ENCODE measurements at places on chromosomes 5 and 9.

DNA sequence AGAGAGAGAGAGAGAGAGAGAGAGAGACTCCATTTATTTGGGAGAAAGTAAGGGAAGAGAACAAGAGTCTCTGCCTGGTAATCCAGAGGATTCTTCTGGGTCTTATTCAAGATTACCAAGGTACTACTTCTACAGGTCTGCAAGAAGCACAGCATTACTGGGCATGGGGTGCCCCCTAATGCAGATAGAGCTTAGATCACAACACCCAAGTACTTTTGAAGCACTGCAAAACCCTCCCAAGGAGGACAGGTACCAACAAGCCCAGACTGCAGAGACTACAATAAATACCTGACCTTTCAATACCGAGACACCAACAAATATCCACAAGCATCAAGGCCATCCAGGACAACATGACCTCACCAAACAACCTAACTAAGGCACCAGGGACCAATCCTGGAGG is 94.7 kb upstream of the PHF24 start:
- no peak overlapping the region for H3K27ac ChIP-seq
- H3K4me1 ChIP-seq, result no peaks in the 10 kb centered on the region
- DNase-seq, result no peak
- no peak overlapping the region for H3K4me3 ChIP-seq
- H3K36me3 ChIP-seq, result no peaks in the 10 kb centered on the region

- H3K27ac ChIP-seq, result no peak overlapping the region
- H3K4me1 ChIP-seq, result no peaks in the 10 kb centered on the region
- no peak for DNase-seq
- no peaks in the 10 kb centered on the region for H3K27me3 ChIP-seq
- H3K36me3 ChIP-seq, result no peaks in the 10 kb centered on the region
These were observed 150.5 kb upstream of the CDKN2B start for GRCh38 chr9:22159586-22159985.

- no peaks in the 10 kb centered on the region for H3K4me1 ChIP-seq
- H3K27me3 ChIP-seq, result peaks cover 13% of the 10 kb centered on the region
- no peak overlapping the region for H3K4me3 ChIP-seq
- no peak overlapping the region for H3K27ac ChIP-seq
- DNase-seq, result no peak
These were observed 11.5 kb upstream of the AGPAT2 start for GRCh38 chr9:136698635-136699246.

DNA sequence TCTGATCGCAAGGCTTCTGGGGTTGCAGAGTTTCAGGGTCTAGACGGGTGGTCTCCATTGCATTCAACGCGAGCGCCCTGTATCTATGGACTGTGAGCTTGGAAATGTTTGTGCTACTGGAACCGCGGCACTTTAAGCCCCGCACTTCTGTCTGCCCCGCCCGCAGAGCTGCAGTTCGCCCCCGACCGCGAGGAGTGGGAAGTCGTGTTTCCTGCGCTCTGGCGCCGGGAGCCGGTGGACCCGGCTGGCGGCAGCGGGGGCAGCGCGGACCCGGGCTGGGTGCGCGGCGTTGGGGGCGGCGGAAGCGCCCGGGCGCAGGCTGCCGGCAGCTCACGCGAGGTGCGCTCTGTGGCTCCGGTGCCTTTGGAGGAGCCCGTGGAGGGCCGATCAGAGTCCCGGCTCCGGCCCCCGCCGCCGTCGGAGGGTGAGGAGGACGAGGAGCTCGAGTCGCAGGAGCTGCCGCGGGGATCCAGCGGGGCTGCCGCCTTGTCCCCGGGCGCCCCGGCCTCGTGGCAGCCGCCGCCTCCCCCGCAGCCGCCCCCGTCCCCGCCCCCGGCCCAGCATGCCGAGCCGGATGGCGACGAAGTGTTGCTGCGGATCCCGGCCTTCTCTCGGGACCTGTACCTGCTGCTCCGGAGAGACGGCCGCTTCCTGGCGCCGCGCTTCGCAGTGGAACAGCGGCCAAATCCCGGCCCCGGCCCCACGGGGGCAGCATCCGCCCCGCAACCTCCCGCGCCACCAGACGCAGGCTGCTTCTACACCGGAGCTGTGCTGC is 1.0 kb downstream of the ADAMTS19 start:
- H3K36me3 ChIP-seq, result no peaks in the 10 kb centered on the region
- no peak overlapping the region for H3K4me3 ChIP-seq
- H3K27me3 ChIP-seq, result peaks cover 19% of the 10 kb centered on the region
- DNase-seq, result no peak
- H3K27ac ChIP-seq, result peak overlapping the region; percentile 52

- H3K4me1 ChIP-seq, result no peaks in the 10 kb centered on the region
- no peaks in the 10 kb centered on the region for H3K36me3 ChIP-seq
- H3K27ac ChIP-seq, result no peak overlapping the region
- H3K4me3 ChIP-seq, result no peak overlapping the region
- no peak for DNase-seq
- no peaks in the 10 kb centered on the region for H3K27me3 ChIP-seq
These were observed 41.6 kb upstream of the FBN2 start for GRCh38 chr5:128579639-128580038.

GRCh38 chr9:137853392-137853995 is 24.1 kb upstream of the CACNA1B start:
- no peaks in the 10 kb centered on the region for H3K4me1 ChIP-seq
- no peak for DNase-seq
- H3K27me3 ChIP-seq, result no peaks in the 10 kb centered on the region
- no peak overlapping the region for H3K4me3 ChIP-seq
- H3K27ac ChIP-seq, result no peak overlapping the region

- H3K4me3 ChIP-seq, result no peak overlapping the region
- no peaks in the 10 kb centered on the region for H3K4me1 ChIP-seq
- H3K27me3 ChIP-seq, result no peaks in the 10 kb centered on the region
- no peaks in the 10 kb centered on the region for H3K36me3 ChIP-seq
These were observed 400.1 kb upstream of the PCSK5 start for GRCh38 chr9:75490326-75490725.

DNA sequence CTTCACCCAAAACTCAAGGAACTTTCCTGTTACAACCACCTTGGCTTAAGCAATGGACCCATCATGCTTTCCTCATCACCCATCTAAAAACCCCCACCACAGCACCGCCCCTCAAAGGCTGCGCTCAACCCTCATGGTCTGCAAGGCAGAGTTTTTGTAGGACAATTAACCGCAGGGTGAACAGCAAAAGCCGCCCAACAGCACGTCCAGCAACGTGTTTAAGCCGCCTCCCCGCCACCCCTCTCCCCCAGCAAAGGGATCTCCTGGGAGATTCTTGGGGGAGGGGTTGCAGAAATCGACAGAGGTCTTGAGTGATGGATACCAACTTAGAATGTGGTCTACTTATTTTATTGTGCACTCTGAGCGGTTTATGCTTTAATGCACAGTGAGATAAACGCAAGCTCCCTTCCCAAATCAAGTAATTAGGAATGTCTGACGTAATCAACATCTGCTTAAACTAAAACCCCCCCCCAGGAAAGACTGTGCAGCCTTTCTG is 1.9 kb downstream of the ROR2 start:
- DNase-seq, result no peak
- no peak overlapping the region for H3K4me3 ChIP-seq
- no peaks in the 10 kb centered on the region for H3K36me3 ChIP-seq
- H3K4me1 ChIP-seq, result peaks cover 29% of the 10 kb centered on the region
- H3K27ac ChIP-seq, result peak overlapping the region; percentile 73

DNA sequence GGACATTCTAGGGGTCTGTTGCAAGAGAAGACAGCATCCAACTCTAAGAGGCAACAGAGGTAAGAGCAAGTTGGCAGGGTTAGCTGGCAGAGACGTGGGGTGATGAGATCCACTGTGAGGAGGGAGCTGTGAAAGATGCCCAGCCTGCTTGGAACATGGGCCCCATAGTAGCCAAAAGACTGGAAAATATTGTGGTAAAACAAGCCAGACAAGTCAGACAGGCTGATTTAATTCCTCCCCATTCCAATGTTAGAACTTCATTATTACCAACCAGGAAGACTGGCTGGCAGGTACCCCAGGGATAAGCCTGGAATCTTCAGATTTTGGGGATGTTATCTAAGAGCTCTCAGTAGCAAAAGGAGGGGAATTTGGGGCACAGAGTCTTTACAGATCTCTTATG is 181.3 kb downstream of the SEC61B start:
- no peaks in the 10 kb centered on the region for H3K27me3 ChIP-seq
- no peaks in the 10 kb centered on the region for H3K4me1 ChIP-seq
- H3K4me3 ChIP-seq, result no peak overlapping the region
- H3K36me3 ChIP-seq, result no peaks in the 10 kb centered on the region
- DNase-seq, result no peak
- H3K27ac ChIP-seq, result no peak overlapping the region

GRCh38 chr5:102591650-102592049 is 92.8 kb upstream of the SLCO6A1 start:
- H3K4me3 ChIP-seq, result no peak overlapping the region
- H3K27ac ChIP-seq, result no peak overlapping the region
- no peak for DNase-seq

GRCh38 chr5:77272206-77272605 is 61.7 kb downstream of the PDE8B start:
- no peaks in the 10 kb centered on the region for H3K36me3 ChIP-seq
- no peaks in the 10 kb centered on the region for H3K4me1 ChIP-seq
- no peak overlapping the region for H3K4me3 ChIP-seq
- no peak overlapping the region for H3K27ac ChIP-seq
- H3K27me3 ChIP-seq, result no peaks in the 10 kb centered on the region
- DNase-seq, result no peak

- peaks cover 24% of the 10 kb centered on the region for H3K36me3 ChIP-seq
- H3K4me1 ChIP-seq, result no peaks in the 10 kb centered on the region
- H3K27ac ChIP-seq, result no peak overlapping the region
- DNase-seq, result no peak
- H3K27me3 ChIP-seq, result no peaks in the 10 kb centered on the region
- H3K4me3 ChIP-seq, result no peak overlapping the region
These were observed 9.9 kb downstream of the SEPTIN8 start for GRCh38 chr5:132767150-132767549.

GRCh38 chr9:97660847-97661246 is 27.2 kb downstream of the NCBP1 start:
- H3K4me1 ChIP-seq, result no peaks in the 10 kb centered on the region
- no peak overlapping the region for H3K27ac ChIP-seq
- no peak overlapping the region for H3K4me3 ChIP-seq
- H3K27me3 ChIP-seq, result no peaks in the 10 kb centered on the region
- no peak for DNase-seq
- no peaks in the 10 kb centered on the region for H3K36me3 ChIP-seq

DNA sequence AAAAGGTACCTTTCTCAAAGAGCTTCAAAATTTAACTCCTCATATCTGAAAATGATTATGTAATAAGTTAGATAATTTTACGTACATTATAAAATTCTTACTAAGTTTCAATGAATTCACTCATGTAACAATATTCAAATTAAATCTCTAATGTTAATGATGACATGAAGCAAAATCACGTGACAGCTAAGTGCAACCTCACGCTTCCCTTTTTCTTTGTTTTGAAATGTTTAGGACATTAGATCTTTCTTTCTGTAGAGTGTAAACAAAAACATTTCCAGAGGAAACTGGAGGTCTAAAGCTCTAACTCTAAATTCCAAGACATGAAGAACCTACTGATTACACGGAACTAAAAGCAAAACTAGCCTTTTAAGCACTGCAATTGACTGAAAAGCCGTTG is 227.3 kb upstream of the TBCA start:
- H3K4me1 ChIP-seq, result no peaks in the 10 kb centered on the region
- H3K27ac ChIP-seq, result no peak overlapping the region
- no peaks in the 10 kb centered on the region for H3K36me3 ChIP-seq
- no peak for DNase-seq

DNA sequence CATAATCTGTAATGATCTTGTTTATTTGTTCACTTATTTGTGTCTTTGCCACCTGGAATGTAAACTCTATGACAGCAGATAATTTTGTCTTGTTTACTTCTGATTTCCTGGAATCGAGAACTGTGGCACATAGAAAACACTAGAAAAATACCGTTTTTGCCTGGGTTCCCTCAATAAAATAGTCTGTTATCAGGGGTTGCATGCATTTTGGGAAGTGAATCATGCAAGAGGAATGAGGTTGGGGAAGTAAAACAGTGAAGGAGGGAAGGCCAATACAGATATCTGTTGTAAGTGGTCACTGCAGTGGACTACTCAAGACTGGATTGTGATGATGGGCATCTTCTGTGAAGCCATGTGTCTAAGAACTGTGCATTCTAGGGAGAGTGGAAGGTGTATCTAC is 45.2 kb upstream of the IL6ST start:
- H3K4me3 ChIP-seq, result no peak overlapping the region
- peak overlapping the region; percentile 47 for H3K27ac ChIP-seq
- no peak for DNase-seq

DNA sequence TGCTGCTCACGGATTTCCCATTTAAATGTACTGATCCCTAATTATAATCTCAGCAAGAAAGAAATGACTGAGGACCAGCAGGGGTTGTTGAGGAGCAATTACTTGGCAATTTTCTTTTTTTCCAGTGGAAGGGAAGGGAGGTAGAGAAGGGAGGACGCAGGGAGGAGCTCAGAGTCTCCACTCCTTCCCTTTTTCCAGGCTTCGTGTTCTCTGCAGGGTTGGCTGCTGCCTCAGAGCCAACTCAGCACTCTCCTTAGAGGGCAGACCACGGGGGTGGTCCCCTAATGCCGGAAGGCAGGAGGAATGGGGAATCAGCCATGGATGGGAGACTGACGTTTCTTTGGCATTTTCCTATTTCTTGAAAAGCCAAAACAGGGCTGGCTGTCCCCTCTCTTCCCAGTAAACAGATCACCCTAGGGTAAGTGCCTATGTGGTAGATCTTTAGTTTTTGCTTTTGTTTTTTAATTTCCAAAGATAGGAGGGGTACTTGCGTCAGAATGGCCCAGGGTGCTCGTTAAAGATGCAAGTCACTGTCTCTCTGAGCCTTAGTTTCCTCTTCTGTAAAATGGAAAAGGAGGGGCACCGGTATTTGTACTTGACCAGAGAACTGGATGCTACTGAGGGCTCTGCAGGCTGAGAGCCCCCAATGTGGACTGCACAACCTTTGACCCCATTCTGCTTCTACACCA is 39.6 kb upstream of the LCP2 start:
- no peaks in the 10 kb centered on the region for H3K27me3 ChIP-seq
- H3K36me3 ChIP-seq, result no peaks in the 10 kb centered on the region
- H3K4me3 ChIP-seq, result no peak overlapping the region
- no peaks in the 10 kb centered on the region for H3K4me1 ChIP-seq
- no peak overlapping the region for H3K27ac ChIP-seq

DNA sequence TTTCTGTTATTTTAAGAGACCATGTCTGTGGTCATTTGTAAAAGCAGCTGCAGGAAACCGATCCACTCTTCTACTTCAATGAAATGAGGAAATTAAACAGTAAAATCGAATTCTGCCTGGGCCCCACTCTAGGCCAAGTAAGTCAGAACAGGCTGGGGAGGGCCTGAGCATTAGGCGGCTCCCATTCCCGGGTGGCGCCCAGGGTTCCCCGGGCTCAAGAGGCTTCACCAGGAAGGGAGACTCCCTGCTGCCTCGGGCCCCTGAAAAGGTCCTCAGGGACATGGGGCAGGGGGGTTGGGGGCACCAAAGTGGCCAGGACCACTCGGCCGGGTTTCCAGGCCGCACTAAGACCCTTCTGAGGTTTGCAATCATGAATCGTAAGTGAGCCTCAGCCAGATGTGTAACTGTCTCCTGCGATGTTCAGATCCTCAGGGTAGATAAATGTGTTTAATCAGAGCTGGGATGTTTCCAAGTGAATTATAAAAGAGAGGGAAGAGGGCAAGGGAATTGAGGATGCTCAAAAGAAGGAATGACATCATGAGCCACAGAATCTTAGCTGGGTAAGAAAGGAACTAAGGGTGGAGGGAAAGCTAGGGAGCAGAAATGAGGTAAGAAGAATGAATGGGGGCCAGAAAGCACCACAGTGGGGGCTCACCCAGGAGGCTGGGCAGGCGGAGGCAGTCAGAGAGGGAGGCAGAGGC is 24.6 kb downstream of the MED10 start:
- DNase-seq, result no peak
- no peaks in the 10 kb centered on the region for H3K27me3 ChIP-seq
- no peaks in the 10 kb centered on the region for H3K36me3 ChIP-seq
- no peak overlapping the region for H3K4me3 ChIP-seq

GRCh38 chr9:126667190-126668055 is 53.7 kb downstream of the LMX1B start:
- H3K4me1 ChIP-seq, result peaks cover 4% of the 10 kb centered on the region
- no peak overlapping the region for H3K4me3 ChIP-seq
- H3K27ac ChIP-seq, result no peak overlapping the region
- DNase-seq, result no peak

Data from adrenal gland (tissue), 19 donors.